ENCODE measurements at places on chromosomes 7 and 10.

DNA sequence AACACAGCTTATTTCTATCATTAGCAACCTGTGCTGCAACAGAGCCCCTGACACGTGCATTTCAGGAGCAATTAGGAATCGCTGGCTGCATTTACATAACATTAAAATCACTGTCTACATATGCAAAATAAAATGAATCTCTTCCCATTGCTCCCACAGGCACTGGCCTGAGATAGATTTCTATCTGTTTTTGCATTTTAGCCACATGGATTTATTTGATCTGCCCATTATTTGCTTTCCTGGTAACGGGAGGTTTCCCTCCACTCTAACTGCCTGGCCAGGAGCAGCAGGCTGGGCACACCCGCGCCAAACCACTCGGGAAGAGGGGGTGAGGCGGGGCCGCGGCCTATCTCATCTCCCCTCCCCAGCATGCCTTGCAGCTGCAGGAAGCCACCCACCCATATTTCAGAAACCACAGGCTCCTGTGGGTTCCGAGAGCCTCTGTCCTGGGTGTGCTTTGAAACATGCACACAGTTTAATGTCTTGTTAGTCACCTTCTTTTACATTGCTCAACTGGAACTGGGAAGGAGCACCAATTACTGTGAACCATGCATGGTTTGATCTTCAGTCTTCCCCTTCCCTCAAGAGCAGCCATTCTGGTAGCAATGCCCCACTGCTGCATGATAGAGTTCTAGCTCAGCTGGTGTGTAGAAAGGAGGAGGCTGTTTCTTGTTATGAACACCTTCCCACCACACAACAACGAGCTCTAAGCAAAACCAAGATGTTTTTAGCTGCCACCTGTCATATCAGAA lies 37.7 kb upstream of the IKZF1 start:
- DNase-seq: no peak

DNA sequence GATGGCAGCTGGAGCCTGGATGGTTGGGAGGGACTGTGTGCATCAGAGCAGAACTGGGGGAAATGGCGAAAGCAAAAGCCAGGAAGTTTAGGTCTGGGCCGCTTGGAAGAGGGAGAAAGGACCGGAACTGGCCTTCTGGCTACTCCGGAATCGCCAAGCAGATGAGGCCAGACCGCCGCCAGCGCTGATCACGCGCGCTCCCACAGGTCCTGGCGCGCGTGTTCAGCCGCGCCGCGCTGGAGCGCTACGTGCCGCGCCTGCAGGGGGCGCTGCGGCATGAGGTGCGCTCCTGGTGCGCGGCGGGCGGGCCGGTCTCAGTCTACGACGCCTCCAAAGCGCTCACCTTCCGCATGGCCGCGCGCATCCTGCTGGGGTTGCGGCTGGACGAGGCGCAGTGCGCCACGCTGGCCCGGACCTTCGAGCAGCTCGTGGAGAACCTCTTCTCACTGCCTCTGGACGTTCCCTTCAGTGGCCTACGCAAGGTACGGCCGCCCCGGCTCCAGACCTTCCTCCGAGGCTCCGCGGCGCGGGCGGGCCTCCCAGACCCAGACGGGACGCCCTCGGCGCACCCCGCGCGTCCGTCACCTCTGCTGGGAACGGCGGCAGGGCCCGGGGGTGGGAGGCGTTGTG lies 2.0 kb downstream of the CYP26C1 start:
- no peak for DNase-seq

DNA sequence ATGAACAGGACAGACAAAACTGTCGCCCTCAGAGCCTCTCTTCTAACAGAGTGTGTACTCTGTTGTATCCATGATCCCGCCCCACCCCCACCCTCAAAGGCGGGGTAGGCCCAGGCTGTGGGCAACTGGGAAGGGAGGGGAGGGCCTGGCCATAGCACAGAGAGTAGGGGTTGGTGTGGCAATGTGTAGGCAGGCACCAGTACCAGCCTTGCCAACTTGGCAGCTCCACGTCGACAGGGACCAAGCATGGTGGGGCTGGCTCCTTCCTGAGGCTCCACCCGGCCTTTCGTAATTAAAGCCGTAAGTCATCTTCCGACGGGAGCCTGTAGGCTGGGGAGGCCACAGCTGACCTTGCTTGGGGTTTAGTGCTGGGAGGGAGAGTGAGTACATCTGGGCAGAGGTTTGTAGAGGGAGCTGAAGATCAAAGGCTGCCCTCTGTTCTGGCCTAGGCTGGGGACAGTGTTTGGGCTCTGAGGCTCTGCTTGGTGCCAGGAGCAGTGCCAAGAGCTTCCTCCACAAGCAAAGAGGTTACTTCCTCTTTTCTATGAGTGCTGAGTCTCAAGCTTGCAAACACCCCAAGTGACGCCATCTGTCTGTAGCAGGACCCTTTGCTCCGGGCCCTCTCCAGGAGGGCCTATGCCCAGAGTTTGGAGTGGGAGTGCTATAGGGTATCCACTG lies 121.6 kb downstream of the C10orf105 start:
- DNase-seq: no peak

DNA sequence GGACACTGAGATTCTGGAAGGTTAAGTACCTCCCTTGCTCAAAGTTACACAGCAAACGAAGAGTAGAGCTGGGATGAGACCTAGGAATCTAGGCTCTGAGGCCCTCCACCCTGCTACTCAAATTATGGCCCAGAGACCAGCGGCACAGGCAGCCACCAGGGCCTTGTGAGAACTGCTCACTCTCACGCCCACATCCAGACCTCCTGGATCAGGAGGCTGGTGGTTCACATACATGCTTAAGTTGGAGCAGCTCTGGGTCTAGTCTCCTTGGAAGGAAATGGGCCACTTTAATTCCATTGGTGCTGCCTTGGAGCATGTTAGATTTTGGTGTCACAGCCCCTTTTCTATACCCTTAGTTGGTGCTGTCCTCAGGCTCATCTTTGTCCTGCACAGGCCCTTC lies 41.9 kb downstream of the ADRA2A start:
- no peak for DNase-seq

DNA sequence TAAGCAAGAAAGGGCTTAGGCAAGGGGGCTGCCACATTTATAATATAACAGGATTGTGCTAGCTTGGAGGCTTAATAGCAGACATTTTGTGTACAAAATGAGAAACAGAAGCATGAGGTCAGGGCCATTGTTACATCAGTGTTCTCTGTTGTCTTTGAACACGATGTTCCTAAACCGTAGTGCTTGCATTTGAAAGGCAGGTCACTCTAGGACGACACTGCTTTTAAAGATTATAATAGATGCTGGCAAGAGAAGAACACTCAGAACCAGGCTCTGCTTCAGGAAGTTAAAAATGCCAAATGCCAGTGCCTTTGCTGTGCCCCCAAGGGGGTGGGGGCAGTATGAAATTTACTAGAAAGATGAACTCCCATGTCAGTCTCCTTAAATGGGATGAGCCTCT lies 91.1 kb downstream of the SORCS3 start:
- no peak for DNase-seq

- DNase-seq: no peak
Measured at GRCh38 chr7:16942929-16943509, 61.2 kb upstream of the AGR3 start.

DNA sequence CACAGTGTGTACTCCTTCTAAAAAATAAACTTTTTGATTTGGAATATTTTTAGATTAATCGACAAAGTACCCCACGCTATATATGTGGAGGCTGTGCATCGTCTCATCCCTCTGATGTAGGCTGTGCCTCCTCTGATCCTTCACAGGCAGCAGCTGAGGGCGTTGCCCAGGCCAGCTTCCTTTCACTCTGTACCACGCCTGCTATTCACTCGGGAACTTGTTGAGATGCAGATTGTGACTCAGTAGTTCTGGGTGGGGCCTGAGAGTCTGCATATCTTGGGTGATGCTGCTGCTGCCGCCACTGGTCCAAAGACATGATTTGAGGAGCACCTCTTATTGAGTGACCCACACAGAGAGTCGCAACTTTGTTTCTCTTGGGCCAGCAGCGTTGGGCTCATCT lies 7.9 kb upstream of the C10orf120 start:
- DNase-seq: no peak

DNA sequence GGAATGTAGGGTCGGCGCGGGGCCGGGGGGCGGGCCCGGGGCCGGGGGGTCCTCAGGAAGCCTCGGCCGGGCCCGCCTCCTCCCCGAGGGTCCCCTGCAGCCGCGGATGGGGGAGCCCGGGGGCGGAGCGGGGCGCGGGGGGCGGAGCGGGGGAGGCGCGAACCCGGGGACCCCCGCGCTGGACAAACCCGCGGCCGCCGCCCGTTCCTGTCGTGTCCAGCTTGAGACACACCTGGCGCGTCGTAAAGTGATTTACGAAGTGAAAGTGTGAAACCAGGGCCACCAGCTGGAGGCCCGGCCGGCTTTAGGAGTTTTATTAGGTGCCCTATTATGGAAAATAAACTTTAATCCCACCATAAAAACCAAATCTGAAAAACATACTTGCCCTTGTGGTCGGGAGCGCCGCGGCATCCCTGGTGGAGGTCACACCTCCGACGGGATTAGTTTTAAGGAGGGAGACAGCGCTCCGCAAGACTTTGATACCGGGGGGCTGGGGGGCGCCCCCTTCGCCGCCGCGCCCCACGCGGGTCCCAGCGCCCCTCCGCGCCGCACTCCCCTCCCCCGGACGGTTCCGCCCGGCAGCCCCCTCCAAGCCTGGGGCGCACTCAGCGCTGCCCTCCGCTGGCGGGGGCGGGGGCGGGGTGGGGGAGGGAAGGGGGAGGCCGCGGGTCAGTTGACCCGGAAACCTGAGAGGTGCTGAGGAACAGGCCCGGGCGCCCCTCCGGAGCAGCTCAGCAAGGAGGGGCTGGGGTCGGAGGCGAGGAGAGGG lies 10.3 kb downstream of the MNX1 start:
- DNase-seq: no peak

- peak; percentile 88 for DNase-seq
Measured at GRCh38 chr7:80150611-80151273, 16.1 kb downstream of the GNAI1 start.

DNA sequence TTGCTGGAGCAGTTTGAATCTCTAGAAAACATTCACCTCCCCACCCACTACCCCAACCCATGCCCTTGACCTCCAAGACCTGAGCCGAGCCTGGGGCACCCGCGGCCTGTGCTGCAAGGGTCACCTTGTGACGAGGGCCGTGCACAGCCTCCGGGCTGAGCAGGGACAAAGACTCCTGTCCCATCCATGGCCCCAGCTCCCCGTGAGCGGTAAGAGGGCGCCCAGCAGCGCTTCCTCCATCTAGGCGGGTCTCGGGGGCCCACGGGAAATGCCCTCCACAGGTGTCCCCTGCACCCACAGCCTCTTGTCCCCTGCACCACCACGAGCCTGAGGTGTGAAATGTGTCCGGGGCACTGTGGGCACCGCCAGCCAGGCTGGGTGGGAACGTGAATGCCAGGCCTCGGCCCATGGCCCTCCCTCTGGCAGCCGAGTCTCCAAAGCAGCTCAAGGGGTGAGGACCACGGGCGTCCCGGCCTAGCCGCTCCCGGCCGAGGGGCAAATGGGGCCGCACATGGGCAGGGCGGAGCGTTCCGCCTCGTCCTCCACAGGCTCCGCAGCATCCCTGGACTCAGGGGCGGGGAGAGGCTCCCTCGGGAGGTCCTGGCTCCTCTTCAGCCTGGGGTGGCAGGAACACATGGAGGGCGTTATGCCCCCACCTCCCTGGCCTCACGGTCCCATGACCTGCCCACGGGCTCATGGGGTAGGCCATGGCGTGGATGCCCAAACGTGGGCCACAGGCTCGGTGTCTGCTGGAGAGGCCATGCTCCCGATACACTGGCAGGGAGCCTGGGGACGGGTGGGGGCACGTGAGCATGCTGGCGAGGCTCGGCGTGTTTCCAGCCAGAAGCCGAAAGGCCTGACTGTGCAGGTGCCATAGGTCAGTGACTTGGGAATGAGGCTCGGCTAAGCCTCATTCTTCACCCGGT lies 21.1 kb downstream of the DPYSL4 start:
- no peak for DNase-seq

GRCh38 chr7:11474902-11475585 lies 357.0 kb downstream of the THSD7A start:
- no peak for DNase-seq

GRCh38 chr7:46290374-46291049 lies 369.4 kb upstream of the IGFBP3 start:
- no peak for DNase-seq

DNA sequence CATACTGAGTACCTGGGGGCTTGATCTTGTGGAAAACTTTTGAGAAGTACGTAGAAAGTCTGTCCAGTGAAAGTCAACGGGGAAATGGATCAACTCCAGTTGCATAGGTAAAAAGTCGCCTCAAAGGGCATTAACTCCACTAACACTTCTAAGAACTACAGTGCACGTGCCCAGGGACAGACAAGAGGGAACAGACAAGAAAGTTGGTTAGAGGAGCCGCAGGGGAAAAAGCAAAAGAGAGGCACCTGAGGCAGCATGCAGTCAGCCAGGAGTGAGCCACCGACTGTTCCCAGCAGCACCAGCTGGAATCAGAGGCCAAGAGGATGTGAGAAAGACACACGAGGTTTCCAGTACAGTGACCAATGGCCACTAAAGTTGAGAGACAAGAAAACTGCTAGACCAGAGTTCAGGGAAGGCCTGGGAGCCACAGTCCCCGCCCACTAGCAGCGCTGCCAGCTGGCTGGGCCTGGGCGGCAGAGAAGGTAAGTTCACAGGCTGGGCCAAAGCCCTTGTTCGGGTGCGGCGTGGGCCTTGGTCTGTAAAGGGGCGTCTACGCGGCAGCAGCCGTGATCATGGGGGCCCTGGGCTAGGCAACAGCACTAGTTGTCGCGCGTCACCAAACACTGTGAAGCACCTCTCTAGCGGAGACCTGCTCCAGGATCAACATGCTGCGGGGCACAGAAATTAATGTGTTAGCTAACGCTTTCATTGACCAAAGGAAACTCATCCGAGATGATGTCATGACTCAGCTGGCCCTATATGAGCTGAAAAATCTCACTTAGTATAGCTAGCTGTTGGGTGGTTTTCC lies 14.0 kb downstream of the ITGB1 start:
- no peak for DNase-seq

- no peak for DNase-seq
Measured at GRCh38 chr7:2243458-2243857, 1.4 kb downstream of the NUDT1 start.

GRCh38 chr10:77944519-77944918 lies 18.0 kb upstream of the DLG5 start:
- DNase-seq: no peak

DNA sequence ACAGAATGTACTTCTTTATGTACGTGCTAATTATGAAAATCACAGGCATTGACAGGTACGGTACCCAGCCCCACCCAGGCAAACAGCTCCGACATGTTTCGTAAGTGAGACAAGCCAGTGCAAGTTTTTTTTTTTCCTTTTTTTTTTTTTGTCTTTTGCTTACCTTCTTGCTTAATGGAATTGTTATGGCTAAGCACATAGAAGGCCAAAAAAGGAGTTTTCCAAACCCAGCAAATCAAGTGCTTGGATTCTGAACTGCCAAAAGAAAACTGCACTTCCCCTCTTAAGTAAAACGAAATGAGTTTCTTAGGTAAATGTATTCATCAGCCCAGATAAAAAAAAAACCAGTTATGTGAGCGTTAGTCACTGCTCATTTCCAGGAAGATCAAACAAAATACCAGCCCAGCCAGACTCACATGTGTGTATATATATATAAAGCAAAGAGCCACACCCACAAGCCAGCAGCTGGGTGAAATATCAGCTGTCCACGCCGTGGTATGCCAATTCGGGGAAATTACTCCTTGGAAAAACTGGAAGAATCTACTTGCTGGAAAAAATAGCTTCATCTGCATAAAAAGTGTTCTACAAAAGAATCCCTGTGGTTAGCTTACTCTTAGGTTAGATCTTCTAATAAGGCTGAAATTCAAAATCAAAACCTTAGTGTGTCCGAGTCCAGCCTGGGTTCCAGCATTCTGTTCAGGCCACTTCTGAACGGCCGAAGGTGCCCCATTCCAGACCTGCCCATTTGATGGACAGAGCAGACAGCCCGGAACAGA lies 8.0 kb downstream of the KLF6 start:
- DNase-seq: no peak
